ENCODE measurements at places on chromosomes 4 and X.

- H3K36me3 ChIP-seq = no peaks in the 10 kb centered on the region
- H3K27me3 ChIP-seq = no peaks in the 10 kb centered on the region
- no peak overlapping the region for H3K27ac ChIP-seq
- H3K4me1 ChIP-seq = no peaks in the 10 kb centered on the region
These were observed 526.0 kb downstream of the CFAP47 start for GRCh38 chrX:36445566-36445965.

DNA sequence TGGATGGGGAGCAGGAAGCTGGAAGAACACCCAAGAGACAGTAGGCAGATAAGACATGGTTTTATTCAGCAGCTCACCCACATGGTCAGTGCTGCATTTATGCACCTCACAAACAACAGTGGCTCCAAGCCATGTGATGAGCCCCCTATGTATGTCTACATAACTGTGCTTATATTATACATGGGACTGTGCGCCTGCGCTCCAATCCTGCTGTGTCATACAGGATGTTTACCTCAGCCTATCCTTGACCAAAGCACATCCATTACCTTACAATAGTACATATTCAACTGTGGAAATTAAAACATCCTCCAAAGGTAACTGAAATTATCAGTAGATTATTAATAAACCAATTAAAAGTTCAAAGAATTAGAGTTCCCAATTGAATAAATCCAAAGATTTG lies 44.1 kb upstream of the SGMS2 start:
- no peak overlapping the region for H3K4me3 ChIP-seq
- H3K27me3 ChIP-seq = no peaks in the 10 kb centered on the region
- no peaks in the 10 kb centered on the region for H3K4me1 ChIP-seq

- H3K4me3 ChIP-seq = no peak overlapping the region
- no peak for DNase-seq
- H3K4me1 ChIP-seq = no peaks in the 10 kb centered on the region
- H3K27ac ChIP-seq = no peak overlapping the region
- H3K27me3 ChIP-seq = no peaks in the 10 kb centered on the region
These were observed 181.7 kb downstream of the ADGRA3 start for GRCh38 chr4:22334155-22334554.

DNA sequence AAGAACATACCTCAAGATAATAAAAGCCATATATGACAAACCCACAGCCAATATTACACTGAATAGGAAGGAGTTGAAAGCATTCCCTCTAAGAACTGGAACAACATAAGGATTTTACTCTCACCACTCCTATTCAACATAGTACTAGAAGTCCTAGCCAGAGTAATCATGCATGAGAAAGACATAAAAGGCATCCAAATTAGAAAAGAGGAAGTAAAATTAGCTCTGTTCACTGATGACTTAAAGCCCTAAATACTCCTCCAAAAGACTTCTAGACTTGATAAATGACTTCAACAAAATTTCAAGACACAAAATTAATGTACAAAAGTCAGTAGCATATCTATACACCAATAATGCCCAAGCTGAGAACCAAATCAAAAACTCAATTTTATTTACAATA lies 235.7 kb downstream of the NKX6-1 start:
- no peak overlapping the region for H3K4me3 ChIP-seq
- no peak for DNase-seq
- no peaks in the 10 kb centered on the region for H3K4me1 ChIP-seq

DNA sequence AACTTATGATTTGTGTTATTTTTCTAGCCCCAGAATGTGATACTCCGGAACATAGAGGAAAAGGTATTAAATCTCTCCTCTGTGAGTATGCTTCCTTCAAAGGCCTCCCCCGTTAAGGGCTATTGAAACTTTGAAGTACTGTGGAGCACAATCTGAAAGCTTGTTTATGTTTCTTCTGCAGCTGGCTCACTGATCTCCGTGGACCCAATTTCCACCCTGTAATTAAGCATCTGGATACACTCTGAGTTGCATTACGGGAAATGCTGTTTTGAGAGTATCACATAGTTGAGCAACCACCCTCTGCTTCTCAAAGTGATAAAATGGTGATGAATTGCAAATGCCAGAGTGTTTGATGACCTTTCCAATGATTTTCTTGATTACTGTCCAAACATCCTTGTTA lies 296.8 kb upstream of the PABPC5 start:
- no peaks in the 10 kb centered on the region for H3K4me1 ChIP-seq
- H3K4me3 ChIP-seq = no peak overlapping the region
- DNase-seq = no peak
- H3K36me3 ChIP-seq = no peaks in the 10 kb centered on the region
- H3K27me3 ChIP-seq = no peaks in the 10 kb centered on the region
- H3K27ac ChIP-seq = no peak overlapping the region

GRCh38 chrX:50838820-50839600 lies 25.0 kb upstream of the SHROOM4 start:
- H3K4me3 ChIP-seq = no peak overlapping the region
- H3K27ac ChIP-seq = no peak overlapping the region
- no peak for DNase-seq
- no peaks in the 10 kb centered on the region for H3K4me1 ChIP-seq

DNA sequence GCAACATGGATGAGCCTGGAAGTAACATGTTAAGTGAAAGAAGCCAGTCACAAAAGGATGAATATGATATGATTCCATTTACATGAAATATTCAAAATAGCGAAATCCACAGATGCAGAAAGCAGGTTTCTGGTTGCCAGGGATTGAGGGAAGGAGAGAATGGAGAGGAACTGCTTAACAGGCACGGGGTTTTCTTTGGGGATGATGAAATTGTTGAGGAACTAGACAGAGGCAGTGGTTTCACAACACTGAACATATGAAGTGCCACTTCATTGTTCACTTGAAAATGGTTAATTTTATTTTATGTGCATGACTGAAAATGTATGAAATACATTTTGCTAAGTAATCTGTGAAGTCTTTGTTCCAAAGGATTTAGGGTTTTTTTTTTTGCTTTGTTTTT lies 182.5 kb upstream of the TBL1X start:
- H3K4me3 ChIP-seq = no peak overlapping the region
- H3K4me1 ChIP-seq = no peaks in the 10 kb centered on the region
- no peaks in the 10 kb centered on the region for H3K36me3 ChIP-seq
- no peaks in the 10 kb centered on the region for H3K27me3 ChIP-seq
- no peak overlapping the region for H3K27ac ChIP-seq
- DNase-seq = no peak

GRCh38 chr4:120080533-120080932 lies 13.9 kb upstream of the MAD2L1 start:
- no peaks in the 10 kb centered on the region for H3K36me3 ChIP-seq
- no peak overlapping the region for H3K4me3 ChIP-seq
- no peak for DNase-seq
- H3K27ac ChIP-seq = no peak overlapping the region
- H3K27me3 ChIP-seq = no peaks in the 10 kb centered on the region
